Small intestine (tissue), 16 donors: ENCODE measurements at places on chromosomes 2 and 18. TPM values are rescaled to one million over a fixed set of nuclear protein-coding genes. Genes with fewer than 3 reads are reported as not detected.

The GAREM2 gene
- 0.22 TPM for polyA plus RNA-seq

The B3GNT2 gene
- polyA plus RNA-seq, result 24.3 TPM

The SAG gene
- polyA plus RNA-seq, result not detected

The CARF gene
- polyA plus RNA-seq, result 0.89 TPM

GRCh38 chr2:182048621-182049020 lies 63.0 kb downstream of the PPP1R1C start:
- DNase-seq, result no peak
